DMS 273 treated with DMSO at 0.1 percent for 48 hours (cell line): ENCODE measurements at places on chromosomes 5 and 9.

DNA sequence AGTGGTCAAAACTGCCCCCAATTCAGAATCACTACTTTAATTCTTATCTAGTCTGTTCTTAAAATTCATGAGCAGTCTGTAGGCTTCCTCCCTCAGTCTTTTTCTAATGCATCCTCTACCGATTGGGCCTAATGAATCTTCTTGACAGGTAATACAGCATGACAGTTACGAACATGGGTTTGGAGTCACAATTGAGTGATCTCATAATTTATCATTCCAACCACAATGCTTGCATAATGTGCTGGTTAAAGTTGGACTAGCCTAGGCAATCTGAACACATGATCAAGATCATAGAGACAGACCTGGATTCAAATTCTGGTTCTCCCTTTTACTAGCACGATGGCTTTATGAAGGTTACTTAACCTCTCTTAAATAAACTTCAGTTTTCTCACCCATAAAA, 33.1 kb upstream of the SETD9 start:
- no peak for DNase-seq

DNA sequence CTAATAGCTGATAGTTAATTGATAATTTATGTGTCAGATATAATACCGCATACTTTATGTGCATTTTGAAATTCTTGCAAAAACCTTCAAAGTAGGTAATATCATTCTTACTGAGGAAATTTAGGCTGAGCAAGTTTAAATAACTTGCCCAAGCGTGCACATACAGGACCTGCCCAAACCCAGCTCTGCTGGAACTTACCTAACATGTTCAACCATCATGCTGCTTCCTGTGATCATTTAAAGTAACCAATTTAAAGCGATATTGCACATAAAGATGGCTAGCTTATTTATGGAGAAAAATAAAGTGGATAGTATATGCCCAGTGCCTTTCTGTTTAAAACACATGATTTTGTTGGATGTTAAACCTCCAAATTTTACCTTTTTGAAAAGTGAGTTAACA, 4.3 kb downstream of the FAM174A start:
- DNase-seq = no peak

GRCh38 chr5:40654377-40654991, 25.2 kb upstream of the PTGER4 start:
- DNase-seq = no peak

DNA sequence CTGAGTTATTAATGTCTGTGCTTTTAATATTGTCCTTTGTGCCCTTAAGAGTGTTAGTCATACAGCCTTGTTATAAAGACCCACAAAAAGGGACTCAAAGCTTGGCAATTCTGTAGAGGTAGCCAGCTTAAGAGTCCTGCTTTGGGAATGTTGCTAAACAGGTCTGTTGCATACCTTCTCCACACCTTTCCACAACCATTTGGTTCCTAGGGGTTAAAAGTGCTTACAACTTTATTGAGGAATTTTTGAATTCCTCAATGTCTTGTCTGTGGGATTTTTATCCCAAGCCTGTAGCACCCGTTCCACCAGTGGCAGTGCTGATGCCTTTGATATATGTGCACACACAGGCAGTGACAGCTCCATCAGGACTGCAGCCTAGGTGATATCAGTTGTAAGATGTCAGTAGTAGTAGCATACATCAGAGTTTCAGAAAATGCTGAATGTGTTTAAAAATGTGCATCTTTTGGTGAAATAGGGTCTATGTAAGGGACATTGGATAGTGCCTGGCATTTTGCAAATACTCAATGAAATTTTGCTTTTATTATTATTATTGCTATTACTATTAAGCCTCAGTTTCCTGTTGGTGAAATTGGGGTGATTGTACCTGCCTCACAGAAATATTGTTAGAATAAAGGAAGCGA, 68.5 kb downstream of the WWC1 start:
- DNase-seq = no peak

DNA sequence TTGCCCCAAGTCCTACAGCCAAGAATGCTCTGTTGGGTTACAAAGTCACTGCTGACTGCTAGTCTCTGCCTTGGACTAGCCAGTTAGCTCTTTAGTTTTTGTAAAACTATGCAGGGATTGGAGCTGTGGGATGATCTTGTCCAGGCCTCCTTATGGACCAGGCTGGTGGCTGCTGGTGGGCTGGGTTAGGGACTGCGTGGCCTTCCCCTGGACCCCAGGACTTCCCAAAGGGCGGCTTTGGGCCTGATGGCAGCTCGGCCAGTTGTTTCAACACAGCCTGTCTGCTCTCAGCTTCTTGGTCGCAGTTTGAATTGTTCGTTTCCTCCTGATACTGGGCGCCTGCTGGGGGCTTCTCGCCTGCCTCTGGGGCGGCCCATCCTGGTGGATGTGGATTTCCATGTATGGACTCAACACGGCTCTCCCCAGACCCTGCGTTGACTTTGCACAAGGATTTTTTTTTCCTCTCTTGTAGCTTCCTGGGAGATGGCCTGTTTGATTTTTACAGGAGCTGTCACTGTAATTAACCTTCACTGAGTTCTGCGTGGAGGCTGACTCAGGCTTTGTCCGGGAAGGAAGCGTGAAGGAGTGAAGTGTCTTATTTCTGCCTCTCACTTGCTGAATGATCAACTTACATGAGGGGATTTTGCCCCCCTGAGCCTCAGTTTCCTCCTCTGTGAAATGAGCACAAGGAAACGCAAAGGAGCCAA, 91.9 kb upstream of the NEURL1B start:
- no peak for DNase-seq

DNA sequence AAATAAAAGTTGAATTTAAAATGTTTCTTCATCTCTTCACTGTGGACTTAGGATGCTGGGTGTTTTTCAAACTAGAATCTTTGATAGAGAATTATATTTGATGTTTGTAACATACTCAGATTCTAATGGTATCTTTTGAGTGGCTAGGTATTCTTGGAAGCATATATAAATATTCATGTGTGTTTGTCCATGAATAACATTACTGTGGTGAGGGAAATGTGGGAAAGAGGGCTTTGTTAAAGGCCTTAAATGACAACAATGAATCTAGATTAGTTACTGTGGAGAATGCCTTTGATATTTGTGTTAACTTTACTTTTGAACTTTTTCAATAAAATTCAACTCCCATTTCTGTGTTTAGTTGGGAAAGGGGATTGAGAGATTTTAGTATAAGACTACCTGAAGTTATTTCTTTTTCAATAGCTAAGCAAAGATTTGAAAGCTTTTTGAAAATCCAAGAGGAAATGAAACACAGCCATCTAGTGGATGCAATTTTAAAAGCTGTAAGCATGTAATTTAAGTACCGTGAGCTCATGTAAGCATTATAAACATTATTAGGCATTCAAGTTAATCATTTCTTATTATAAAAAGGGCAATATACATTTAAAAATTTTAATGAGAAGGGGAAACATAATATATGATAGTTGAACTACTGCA, 69.6 kb downstream of the CCDC171 start:
- DNase-seq = no peak

- DNase-seq = no peak
These were observed 34.6 kb upstream of the WDR38 start for GRCh38 chr9:124818431-124819281.

DNA sequence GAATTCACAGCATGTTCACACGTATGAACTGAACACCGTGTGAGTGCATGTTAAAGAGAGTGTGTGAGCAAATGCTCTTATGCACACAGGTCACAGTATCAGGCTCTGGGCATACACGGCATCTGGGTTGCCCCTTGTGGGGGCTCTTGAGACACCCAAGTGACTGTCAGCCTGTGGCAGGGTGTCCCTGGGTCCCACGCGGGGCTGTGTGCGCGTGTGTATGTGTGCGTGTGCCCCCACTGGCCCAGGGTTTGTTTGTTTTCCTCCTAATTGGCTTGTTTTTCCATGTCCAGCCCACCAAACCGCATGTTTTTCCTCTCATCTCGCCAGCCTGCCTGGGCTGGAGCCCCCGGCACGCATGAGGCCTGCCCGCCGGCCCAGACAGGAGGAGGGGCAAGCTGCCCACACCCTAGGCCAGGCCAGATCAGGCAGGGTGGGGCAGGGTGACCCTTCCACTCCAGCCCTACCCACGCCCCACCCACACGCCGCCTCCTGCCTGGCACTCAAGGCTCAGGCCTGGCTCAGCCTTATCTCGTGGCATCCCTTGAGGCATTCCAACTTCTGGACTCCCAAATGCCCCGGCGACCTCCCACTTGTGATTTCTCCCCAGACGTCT, 28.8 kb downstream of the CNTFR start:
- DNase-seq = no peak

GRCh38 chr5:154836225-154836624, 14.2 kb downstream of the FAXDC2 start:
- no peak for DNase-seq

- no peak for DNase-seq
These were observed 180.6 kb upstream of the PAPPA start for GRCh38 chr9:115972843-115973595.

DNA sequence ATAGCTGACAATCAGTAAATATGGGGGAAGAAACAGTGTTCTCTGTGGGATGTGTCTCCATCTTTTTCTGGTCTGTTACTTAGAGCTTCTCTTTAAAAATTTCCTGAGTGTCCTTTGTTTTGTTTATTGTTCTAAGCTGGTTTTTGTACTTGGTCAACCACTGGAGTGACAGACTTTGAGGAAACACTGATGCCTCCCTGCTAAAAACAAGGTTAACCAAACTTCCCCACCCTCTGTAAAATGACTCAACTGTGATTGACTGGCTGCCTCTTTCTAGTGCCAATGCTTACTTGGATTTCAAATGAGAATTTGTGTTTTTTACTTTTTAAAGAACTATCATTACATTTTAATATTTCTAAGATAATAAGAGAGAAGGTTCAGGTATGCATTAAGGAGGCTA, 65.1 kb upstream of the SPINK5 start:
- no peak for DNase-seq

GRCh38 chr5:118044169-118044568, 944.2 kb downstream of the DTWD2 start:
- DNase-seq = no peak
